Calu3 (cell line): ENCODE measurements at places on chromosomes 12 and 14. TPM values are rescaled to one million over a fixed set of nuclear protein-coding genes. Genes with fewer than 3 reads are reported as not detected.

Gene RILPL2
- 2.4 and 2.8 TPM in 2 replicates for total RNA-seq

Gene DCAF5
- 23.5 and 31.5 TPM in 2 replicates for total RNA-seq

Gene SNRNP35
- total RNA-seq: 26.9 and 34.9 TPM in 2 replicates

Gene TAS2R42
- total RNA-seq: not detected in 2 replicates

Gene TSPAN19
- not detected in 2 replicates for total RNA-seq

Gene CD163
- not detected in 2 replicates for total RNA-seq

Gene CCDC38
- total RNA-seq: 0.24 TPM in 1 of 2 replicates, not detected in the other

Gene ANO2
- total RNA-seq: not detected in 2 replicates

Gene FAM181A
- not detected in 2 replicates for total RNA-seq

Gene GYS2
- total RNA-seq: not detected in 2 replicates

Gene TM9SF1
- 68.0 and 70.9 TPM in 2 replicates for total RNA-seq

Gene C1R
- total RNA-seq: 7.6 and 7.9 TPM in 2 replicates

Gene GALNT16
- total RNA-seq: 2.5 and 4.0 TPM in 2 replicates
